Fibroblast of gingiva (primary cell): ENCODE measurements at places on chromosomes 6 and 20.

DNA sequence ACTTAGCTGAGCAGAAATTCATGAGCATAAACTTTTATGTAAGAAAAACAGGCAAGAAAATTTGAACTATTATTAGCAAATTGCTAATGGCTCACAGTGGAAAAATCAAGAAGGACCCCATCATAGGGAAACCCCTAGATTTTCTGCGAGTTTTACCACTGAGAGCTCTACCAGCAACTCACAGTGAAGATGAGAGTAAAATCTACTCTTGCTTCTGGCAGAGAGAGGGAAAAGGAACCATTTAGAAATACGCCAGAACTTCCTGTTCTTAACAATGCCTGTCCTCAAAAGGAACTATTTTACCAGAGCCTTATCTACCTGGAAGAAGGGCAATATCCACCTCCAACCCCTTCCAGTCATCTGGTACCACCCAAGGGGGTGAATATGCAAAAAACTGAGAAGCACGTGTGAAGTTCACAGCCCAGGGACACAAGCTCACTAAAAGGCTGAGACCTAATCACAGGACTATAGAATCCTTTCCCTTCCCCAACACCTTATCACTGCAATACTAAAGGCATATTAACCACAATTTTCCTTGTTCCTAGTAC, 34.4 kb upstream of the ASF1A start:
- no peak for DNase-seq

DNA sequence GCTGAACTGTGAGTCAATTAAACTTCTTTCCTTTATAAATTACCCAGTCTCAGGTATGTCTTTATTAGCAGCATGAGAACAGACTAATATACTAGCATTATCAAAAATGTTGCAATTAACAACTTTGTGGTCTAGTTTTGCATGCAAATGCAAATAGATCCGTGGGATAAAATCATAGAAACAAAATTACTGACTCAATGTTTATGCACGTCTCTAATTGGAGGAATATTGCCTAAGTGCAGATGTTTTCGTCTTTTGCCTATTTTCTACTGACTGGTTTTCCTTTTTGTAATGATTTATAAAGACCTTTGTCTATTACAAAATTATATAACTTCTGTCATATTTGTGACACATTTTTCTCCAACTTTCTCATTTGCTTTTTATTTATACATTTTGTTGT, 51.9 kb downstream of the SYNE1 start:
- peak; percentile 44 for DNase-seq

DNA sequence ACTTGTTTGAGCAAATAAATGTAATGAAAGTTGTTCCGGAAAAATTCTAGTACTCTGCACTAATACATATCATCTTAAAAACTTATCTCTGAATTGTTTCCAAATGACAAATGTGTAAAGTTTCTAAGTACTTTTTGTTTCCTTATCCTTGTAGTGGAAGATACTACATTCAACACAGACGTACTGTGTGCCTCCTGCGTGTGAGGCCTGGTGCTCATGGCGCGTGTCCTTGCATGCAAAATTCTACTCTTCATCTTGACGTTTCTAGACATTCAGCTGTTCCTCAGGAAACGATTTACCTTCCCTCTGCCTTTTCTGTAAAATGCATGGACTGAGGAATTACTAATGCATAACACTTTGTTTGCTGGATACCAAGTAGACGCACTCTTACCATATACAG, 11.5 kb downstream of the DLL1 start:
- no peak for DNase-seq

DNA sequence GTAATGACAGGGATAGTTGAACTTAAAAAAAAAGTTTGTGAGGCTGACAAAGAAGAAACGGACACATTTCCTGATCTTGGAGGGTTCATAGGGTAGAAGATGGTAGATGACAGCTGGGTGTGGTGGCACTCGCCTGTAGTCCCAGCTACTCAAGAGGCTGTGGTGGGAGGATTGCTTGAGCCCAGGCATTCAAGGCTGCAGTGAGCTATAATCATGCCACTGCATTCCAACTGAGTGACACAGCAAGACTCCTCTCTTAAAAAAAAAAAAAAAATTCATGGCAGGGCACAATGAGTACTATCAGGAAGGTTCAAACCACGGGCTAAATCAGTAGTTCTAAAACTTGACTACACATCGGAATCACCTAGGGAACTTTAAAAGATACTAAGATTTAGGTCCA, 2.0 kb upstream of the MICA start:
- DNase-seq, result peak; percentile 76

- DNase-seq, result peak; percentile 87
Measured at GRCh38 chr6:132341646-132342045, 59.6 kb downstream of the MOXD1 start.

- no peak for DNase-seq
Measured at GRCh38 chr20:32007787-32008616, 2.2 kb upstream of the CCM2L start.

DNA sequence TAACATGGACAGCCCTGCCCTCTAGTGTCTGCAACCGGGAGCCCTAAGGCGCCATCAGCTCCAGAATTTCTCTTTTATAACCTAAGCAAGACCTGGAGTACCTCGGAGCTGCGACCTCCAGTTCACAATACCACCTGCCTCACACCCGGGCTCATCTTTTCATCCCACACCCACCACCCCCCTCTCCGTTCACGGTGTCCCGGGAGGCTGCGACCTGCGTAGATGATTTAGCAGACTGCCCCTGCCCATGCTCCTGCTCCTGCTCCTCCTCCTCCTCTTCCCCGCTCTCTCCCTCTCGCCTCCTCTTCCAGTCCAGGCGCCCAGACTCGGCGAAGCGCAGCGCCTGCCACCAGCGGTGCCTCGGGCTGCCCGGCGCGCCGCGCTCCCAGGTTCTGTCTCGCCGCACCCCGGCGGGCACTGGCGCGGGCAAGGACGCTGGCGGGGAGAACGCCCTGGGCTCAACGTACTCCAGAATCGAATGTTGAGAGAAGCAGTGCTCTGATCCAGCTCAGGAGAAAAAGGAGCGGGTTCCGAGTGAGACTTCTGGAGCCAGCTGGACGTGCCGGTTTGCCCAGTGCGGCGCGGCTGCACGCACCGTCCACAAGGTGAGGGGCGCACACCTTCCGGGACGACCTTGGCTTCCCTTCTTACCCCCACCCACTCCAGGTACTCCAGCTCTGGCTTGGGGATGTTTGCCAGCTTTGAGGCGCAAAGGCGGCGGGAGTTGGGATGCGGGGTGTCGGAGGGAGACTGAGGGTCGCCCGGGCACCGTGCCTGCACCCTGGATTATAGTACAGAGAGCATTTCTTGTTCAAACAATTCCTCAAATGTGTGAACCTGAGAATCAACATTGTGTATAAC, at the start of gene HTR1E:
HTR1E (plus strand) TSS at position 310 of the 861 bp plus-strand sequence. CDS start 77,807 bp downstream, outside the sequence.
- no peak for DNase-seq

- DNase-seq, result peak; percentile 47
Measured at GRCh38 chr6:20092071-20092566, 120.2 kb downstream of the MBOAT1 start.

GRCh38 chr6:45988635-45989034, 27.0 kb downstream of the CLIC5 start:
- DNase-seq, result no peak

GRCh38 chr6:53263917-53264316, 84.8 kb downstream of the ELOVL5 start:
- DNase-seq, result peak; percentile 69

GRCh38 chr6:166485651-166486535, 100.6 kb downstream of the RAMACL start:
- DNase-seq, result no peak

DNA sequence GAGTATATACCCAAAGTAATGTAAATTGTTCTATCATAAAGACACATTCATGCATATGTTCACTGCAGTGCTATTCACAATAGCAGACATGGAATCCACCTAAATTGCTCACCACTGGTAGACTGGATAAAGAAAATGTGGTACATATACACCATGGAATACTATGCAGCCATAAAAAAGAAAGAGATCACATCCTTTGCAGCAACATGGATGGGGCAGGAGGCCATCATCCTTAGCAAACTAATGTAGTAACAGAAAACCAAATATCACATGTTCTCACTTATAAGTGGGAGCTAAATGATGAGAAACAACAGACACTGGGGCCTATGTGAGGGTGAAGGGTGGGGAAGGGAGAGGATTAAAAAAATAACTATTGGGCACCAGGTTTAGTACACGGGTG, 11.5 kb upstream of the TMEM200A start:
- no peak for DNase-seq

DNA sequence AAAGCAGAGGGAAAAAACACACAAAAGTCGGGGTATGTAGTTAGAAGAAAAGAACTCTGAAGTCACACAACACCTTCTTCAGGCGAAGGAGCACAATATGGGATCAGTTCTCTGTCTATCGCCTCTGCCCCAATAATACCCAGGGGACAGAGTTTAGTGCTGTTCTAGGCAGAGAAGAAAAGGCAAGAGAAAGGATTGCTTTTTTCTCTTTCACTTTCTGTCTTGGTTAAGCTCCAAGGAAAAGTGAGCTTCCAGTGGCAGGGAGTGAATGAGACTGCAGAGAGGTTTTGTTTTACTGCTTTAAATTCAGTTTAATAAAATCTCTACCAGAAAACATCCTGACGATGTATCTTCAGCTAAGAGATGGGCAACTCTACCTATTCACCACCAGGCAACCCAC, 86.6 kb upstream of the STXBP5 start:
- DNase-seq, result peak; percentile 55
